Activated T-helper 9 cell treated with anti-CD3 and anti-CD28 coated beads, Interleukin-2, amount 50 U/mL, for 16 hours (primary cell): ENCODE measurements at places on chromosomes 7 and 10.
A peak's percentile ranks its signal among the peaks of the same experiment; 100 is the strongest.

DNA sequence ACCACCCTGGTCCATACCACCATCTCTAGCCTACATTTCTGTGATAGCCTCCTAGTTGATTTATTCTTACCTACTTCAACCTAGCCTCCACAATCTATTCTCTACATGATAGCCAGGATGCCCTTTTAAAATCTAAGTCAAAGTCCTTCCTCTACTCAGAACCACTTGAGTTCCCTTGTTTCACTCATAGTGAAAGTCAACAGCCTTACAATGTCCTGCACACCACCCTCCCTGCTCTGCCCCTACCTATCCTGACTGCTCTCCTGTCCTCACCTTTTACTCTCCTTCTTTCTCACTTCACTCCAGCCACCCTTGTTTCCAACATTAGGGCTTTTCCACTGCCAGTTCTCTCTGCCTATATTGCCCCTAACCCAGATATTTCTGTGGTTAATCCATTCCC is 146.7 kb downstream of the GRM3 start:
- no peak for DNase-seq

GRCh38 chr7:101169838-101170551 is 4.6 kb upstream of the VGF start:
- peak; percentile 72 for DNase-seq

DNA sequence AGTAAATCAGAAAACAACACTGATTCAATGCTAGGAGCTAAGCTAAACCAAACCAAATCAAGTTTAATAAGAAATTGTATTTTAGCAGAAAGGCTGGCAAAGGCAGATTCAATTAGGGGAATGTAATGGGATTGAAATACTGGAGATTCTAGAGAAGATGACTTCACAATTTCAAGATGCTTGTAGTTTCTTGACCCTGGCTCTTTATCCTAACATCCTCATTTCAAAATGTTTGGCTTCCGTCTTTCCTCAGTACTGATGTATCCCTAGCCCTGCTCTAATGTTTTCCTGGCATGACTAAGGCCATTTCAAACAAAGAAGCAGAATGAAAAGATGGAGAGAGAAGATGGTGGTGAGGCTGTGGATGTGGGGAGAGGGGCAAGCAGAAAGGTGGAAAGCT is 2.7 kb upstream of the JCAD start:
- DNase-seq = no peak

DNA sequence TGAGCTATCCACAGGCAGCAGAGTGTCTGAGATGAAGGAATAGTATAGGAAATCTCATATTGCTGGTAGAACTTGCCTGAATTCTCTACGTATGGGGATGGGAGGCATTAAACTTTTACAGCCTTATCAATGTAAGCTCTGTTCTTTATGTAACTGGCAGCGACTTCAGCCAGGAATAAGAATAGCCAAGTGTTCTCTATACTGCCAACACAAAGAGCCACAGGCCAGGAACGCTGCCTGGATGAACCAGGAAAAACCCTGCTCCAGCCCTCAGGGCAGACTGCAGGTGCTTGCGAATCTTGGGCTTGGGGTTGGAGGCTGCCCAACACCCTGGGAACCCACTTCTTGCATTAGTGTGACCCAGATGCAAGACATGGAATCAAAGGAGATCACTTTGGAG is 6.1 kb upstream of the OLAH start:
- DNase-seq = no peak

DNA sequence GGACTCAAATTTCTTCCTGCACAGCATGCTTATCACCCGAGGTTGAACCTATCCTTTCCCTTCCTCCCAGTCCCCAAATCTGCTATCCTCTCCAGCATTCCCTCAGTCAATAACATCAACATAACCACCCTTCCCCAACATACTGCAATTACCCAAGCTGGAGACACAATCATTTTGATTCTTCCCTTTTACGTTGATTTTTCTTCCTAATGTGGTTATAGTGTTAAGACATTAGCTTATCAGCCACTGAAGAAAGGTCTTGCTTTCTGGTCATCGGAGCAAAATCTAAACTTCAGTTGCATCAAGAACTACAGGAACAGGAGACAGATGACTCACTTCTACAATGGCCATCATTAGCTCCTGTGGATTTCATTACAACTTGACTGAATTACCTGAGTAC is 3.5 kb upstream of the HBP1 start:
- DNase-seq = no peak
